ENCODE measurements at places on chromosomes 1 and 21.
A peak's percentile ranks its signal among the peaks of the same experiment; 100 is the strongest.

- peak; percentile 61 for DNase-seq
These were observed 46.5 kb upstream of the COA6 start for GRCh38 chr1:234326497-234327366.

- DNase-seq = no peak
These were observed 427.2 kb upstream of the VAMP3 start for GRCh38 chr1:7343882-7344281.

DNA sequence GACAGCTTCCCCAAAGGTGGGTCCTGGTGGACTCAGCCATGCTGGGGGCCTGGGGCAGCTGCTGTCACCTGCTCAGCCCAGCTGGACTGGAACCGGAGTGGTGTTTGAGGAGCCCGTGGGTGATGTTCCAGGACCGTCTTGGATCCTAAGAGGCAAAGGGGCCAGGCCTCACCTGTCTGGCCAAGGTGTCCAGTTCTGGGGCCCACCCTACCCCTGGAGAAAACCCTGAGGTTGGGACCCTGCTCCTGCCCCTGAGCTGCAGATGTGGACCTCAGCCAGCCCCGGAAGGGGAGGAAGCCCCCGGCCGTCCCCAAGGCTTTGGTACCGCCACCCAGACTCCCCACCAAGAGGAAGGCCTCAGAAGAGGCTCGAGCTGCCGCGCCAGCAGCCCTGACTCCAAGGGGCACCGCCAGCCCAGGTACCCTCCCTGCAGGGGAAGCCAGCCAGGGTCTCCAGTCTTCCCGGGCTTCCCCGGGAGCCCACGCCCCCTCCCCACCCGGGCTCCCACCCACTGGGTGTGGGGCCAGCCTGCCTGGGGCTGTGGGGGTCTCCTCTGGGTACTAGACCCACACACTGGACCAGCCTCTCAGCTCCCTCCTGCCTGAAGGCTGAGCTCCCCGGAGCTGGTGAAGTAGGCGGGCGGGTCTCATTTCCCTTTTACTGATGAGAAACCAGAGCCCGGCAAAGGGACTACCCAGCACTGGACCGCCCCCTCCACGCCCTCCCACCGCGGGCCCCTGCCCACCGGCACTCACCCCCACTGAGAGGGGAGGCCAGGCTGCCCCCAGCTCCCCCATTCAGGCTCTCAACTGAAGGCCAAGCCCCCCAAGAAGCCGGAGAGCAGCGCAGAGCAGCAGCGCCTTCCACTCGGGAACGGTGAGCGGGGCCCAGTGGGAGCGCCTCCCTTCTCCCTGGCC is 1.3 kb downstream of the AIRE start:
- DNase-seq = no peak

- DNase-seq = no peak
These were observed 18.6 kb downstream of the PTAFR start for GRCh38 chr1:28157894-28158293.

DNA sequence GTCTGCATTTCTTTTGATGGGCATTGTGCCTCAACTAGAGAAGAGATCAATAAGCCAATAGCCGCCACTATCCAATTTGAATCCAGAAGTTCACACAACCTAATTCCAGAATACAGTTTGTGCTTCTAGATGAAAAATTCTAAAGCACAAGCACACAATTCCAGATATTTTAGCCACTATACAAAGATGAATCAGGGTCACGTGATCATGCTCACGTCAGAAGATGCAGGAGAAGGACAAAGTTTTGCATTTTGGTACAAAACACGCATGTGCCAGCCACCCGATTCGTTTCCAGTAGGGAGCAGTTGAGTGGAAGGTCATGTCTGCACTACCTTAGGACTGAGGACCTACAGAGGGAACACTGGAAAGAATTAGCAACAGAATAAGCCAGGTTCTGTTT is 3.6 kb downstream of the KCNJ15 start:
- no peak for DNase-seq

DNA sequence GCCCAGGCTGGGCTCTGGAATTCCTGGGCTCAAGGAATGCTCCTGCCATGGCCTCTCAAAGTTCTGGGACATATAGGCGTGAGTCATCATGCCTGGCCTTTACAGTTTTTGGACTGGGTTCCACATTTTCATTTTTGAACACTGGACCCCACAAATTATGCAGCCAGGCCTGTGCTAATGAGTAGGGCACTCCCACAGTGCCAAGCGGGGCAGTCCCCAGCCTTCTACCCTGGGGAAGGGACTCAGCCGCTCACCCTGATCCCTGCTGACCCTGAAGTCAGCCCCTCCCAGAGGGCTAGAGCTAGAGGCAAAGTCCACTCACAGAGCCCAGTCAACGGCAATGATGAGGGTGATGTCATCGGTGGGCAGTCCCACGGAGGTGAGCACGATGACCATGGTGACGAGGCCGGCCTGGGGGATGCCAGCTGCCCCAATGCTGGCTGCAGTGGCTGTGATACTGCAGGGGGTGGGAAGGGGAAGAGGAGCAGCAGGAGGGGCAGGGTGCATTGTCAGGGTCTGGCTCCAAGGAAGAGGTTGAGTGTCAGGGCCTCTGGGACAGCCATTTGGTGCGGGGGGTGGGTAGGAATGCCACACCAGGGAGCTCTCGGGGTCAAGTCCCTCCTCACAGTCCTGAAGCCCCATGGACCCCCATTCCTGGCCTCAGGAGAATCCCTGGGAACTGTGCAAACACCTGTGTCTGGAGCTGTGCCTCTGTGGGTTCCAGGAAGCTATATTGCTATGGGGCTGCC is 27.6 kb downstream of the PODN start:
- peak; percentile 42 for DNase-seq

GRCh38 chr1:86841116-86841515 is 72.8 kb downstream of the SELENOF start:
- peak; percentile 25 for DNase-seq

GRCh38 chr1:186722711-186723309 is 42.6 kb upstream of the PTGS2 start:
- peak; percentile 41 for DNase-seq

DNA sequence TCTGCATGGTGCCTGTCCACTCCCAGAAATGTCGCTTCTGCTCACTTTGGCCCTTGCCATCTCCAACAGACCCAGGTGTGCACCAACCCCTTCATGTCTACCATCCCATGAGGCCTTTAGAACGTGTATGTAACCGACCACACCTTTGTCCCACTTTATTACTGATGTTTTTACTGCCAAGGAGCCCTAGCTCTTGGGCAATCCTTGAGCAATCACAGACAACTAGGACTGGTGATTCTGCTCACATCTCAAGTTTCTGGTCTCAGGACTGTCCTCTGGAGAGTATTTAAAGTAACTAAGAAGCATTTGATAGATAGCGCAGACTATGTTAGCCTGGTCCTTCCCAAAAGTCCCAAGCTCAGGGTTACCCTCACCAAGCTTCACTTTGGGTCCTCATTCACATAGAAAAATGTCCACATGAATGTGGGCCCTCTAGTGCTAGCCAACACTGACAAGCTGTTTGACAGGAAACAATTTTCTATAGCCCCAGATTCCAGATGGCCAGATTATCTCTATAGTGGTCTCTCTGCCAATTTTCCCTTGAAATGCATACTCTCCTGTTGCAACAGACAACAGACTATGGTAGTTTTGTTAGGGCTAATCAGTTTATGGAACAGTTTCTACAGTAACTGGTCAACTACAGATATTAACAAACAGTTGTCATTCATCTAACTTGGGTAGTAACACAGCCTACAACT is 6.9 kb upstream of the TMEM81 start:
- no peak for DNase-seq

- no peak for DNase-seq
These were observed 7.5 kb upstream of the RAB3B start for GRCh38 chr1:51997974-51998382.

GRCh38 chr1:161949548-161949947 is 74.1 kb downstream of the OLFML2B start:
- DNase-seq = peak; percentile 60
